Activated T-cell treated with anti-CD3 and anti-CD28 coated beads, Interleukin-2, amount 50 U/mL, for 4 hours (primary cell): ENCODE measurements at places on chromosomes 1 and 21.

DNA sequence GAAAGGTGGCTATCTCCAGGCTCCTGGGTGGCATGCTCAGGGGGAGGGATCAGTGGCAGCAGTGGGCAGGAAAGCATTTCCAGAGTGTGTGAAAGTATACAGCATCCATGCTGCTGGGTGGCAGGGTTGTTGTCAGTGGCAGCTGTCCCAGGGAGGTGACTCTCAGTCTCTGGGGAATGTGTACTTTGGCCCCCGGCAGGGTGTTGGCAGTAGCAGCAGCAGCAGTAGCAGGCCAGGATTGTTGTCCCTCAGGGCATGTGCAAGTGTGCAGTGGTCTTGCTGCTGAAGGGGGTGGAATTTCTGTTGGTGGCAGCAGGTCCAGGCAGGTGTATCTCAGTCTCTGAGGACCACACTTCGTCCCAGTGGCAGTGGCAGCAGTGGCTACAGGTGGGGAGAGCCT lies 71.7 kb upstream of the GUCA2B start:
- DNase-seq: no peak

DNA sequence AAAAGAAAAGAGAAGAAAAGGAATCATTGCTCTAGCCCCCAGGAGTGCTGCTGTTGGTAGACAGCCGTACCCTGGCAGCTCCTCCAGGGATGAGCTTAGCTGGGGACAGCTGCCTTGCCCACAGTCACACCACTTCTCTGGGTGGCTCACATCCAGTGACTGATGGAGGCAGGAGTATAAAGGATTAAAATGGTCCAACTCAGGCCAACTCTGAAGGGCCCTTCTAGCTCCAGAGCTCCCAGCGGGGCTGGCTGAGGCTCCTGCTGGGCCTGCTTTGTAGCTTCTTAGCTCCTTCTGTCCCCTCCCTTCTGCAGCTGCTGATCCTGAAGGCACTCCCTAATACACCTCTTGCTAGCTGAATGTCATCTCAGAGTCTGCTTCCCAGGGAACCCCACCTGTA lies 4.4 kb downstream of the CITED4 start:
- DNase-seq: no peak

DNA sequence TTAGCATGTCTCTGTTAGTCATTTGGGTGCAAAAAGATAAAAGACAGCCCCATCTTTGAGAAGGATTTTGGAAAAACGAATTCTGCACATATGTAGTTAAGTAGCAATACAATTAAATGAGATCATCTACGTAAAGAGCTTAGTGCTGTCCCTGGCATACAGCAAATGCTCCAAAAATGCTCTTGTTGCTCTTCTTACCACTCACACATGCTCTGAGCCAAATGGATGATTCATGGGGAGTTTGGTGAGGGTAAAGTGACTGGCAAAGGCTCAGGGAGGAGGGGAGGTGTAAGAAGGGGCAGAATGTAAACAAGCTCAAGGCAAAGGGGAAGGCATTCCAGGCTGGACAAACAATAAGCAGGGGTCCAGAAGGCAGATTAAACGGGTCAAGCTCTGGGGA lies 191.9 kb downstream of the AK5 start:
- no peak for DNase-seq

DNA sequence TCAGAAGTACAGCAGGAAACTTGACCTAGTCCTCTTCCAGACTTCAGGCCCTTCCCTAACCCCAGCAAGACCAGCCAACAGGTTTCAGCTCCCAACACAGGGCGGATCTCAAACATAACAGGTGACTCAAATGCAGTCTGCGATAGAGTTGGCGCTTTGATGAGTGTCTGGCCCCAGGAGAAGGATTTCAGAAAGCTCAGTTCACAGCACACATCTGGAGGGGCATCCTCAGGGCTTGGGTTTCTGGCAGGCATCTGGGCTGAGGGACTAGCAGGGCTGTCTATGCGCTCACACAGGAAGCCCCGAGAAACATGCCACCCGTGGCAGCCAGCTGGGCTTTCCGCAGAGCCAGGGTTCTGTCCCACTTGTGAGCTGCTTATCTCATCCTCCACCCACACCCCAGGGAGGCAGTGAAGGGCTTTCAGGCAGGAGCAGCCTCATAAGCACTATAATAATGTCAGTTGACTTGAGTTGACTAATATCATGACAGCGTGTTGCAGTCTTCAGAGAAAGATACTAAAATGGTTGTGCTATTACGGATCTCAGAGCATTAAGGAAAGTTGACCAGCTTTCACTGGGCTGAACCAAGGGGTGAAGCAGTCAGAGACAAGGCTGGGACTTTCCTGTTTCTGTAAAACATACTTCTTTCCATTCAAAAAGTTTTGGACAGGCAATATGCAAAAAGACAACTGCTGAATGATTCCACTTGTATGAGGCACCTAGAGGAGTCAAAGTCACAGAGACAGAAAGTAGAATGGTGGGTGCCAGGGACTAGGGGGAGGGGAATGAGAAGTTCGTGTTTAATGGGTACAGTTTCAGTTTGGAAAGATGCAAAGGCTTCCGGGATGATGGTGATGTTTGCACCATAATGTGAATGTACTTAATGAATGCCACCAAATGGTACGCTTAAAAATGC lies 233.0 kb upstream of the IRF2BP2 start:
- peak; percentile 67 for DNase-seq

DNA sequence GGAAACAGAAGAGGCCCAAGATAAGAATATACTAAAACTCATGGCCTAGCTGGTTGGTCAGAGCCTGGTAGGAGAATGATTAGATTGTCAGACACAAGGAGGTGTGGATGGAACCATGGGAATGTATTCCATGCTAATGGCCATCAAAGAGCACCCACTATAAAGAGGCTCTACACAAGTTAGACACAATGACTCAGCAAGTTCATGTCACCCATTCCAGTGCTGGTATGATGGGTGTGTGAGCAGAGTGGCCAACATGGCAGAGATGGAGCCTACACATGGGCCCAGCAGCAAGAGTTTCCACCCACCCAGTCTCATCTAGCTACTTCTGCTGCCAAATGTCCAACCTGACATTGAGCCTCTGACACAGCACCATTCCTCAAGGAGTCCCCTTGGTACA lies 97.5 kb upstream of the COG2 start:
- no peak for DNase-seq

DNA sequence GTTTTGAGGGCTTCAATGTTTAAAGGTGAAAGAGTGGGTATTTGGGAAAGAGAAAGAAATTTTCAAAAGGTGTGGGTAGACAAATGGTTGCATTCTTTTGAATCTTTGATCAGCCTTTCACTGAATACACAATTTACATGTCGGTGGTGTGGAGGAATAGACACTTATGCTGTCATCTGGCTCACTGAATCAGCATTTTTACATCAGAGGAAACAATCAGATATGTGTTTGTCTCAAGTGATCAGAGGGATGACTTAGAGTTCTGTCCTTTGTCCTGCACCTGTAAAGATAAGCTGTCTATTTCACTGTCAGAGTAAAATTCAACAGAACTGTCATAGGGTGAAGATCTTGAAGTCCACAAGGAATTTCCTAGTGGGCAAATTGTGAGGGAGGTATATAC lies 170.9 kb upstream of the USP25 start:
- no peak for DNase-seq

DNA sequence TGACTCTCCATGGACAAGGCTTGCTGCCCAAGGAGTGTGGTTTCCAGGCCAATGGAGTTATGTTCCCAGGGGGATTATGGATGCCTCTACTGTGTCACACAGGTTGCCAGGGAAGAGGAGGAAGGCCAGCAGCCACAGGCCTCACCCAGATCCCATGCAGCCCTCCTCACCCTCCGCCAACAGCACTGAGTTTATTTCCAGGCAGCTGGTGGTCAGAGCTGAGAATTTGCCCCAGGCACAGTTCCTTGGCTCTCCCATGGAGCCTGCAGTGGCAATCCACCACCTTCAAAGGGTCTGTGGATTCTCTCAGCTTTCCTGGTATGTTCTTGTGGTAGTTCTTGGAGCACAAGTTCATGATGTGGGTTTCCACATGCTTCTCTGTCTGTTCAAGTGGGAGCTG lies 79.2 kb downstream of the NTNG1 start:
- DNase-seq: no peak

GRCh38 chr1:215744419-215744818 lies 177.3 kb downstream of the KCTD3 start:
- no peak for DNase-seq

GRCh38 chr1:186849826-186850225 lies 21.1 kb downstream of the PLA2G4A start:
- no peak for DNase-seq

GRCh38 chr1:32496127-32496526 lies 31.3 kb downstream of the ZBTB8B start:
- no peak for DNase-seq
